Fibroblast of lung (primary cell): ENCODE measurements at places on chromosomes 13 and 19. TPM values are rescaled to one million over a fixed set of nuclear protein-coding genes. Genes with fewer than 3 reads are reported as not detected.

C13orf46 gene
- total RNA-seq = 0.26 and 0.50 TPM in 2 replicates

NLRP7 gene
- total RNA-seq = not detected in 2 replicates

SPINT2 gene
- 4.5 and 8.7 TPM in 2 replicates for total RNA-seq

GRIN3B gene
- 0.51 and 0.66 TPM in 2 replicates for total RNA-seq

KLF1 gene
- under 0.01 TPM in 1 of 2 replicates, not detected in the other for total RNA-seq

PLPPR3 gene
- total RNA-seq = 1.5 and 2.5 TPM in 2 replicates

RNF17 gene
- total RNA-seq = not detected in 2 replicates

C19orf33 gene
- total RNA-seq = not detected in 2 replicates

MISP gene
- under 0.01 TPM in 1 of 2 replicates, not detected in the other for total RNA-seq

POU4F1 gene
- total RNA-seq = not detected in 2 replicates

SMG9 gene
- total RNA-seq = 5.9 and 6.1 TPM in 2 replicates

ADGRE3 gene
- not detected in 2 replicates for total RNA-seq

WASF3 gene
- total RNA-seq = 16.2 and 18.2 TPM in 2 replicates

ZNF493 gene
- total RNA-seq = 24.7 and 32.4 TPM in 2 replicates

CGB8 gene
- not detected in 2 replicates for total RNA-seq

A1BG gene
- 3.3 and 12.6 TPM in 2 replicates for total RNA-seq

ZNF560 gene
- 3.3 and 7.3 TPM in 2 replicates for total RNA-seq

ZIK1 gene
- total RNA-seq = 7.1 and 7.2 TPM in 2 replicates

SHISA7 gene
- total RNA-seq = not detected in 2 replicates

CEACAM4 gene
- total RNA-seq = not detected in 2 replicates

FBXO17 gene
- total RNA-seq = 25.8 and 26.7 TPM in 2 replicates

CERS1 gene
- total RNA-seq = 1.5 and 1.7 TPM in 2 replicates

FCHO1 gene
- under 0.01 and 0.33 TPM in 2 replicates for total RNA-seq

ELSPBP1 gene
- total RNA-seq = not detected in 2 replicates

PLIN5 gene
- total RNA-seq = not detected in 2 replicates

ANGPTL8 gene
- total RNA-seq = not detected in 2 replicates

GPR12 gene
- total RNA-seq = not detected in 2 replicates

SYT5 gene
- 0.50 TPM in 1 of 2 replicates, not detected in the other for total RNA-seq

ZNF234 gene
- total RNA-seq = 13.9 and 15.9 TPM in 2 replicates

TMEM38A gene
- 1.8 and 2.0 TPM in 2 replicates for total RNA-seq

SSC5D gene
- 19.3 and 19.7 TPM in 2 replicates for total RNA-seq

PTPRS gene
- 129 and 136 TPM in 2 replicates for total RNA-seq

KISS1R gene
- total RNA-seq = not detected in 2 replicates

DIS3 gene
- 27.0 and 31.9 TPM in 2 replicates for total RNA-seq

PLEKHF1 gene
- 50.1 and 72.5 TPM in 2 replicates for total RNA-seq

TMEM86B gene
- 1.3 TPM in 2 replicates for total RNA-seq

GGN gene
- total RNA-seq = under 0.01 and 0.50 TPM in 2 replicates

AMER2 gene
- total RNA-seq = under 0.01 TPM in 1 of 2 replicates, not detected in the other

SRRM5 gene
- total RNA-seq = under 0.01 TPM in 1 of 2 replicates, not detected in the other

ANGPTL4 gene
- 1.7 and 6.7 TPM in 2 replicates for total RNA-seq

KIR3DL2 gene
- not detected in 2 replicates for total RNA-seq

PGLYRP2 gene
- total RNA-seq = not detected in 2 replicates
